ENCODE measurements at places on chromosomes 3 and 15.

- DNase-seq, result no peak
These were observed 72.6 kb upstream of the IL12A start for GRCh38 chr3:159916052-159916451.

DNA sequence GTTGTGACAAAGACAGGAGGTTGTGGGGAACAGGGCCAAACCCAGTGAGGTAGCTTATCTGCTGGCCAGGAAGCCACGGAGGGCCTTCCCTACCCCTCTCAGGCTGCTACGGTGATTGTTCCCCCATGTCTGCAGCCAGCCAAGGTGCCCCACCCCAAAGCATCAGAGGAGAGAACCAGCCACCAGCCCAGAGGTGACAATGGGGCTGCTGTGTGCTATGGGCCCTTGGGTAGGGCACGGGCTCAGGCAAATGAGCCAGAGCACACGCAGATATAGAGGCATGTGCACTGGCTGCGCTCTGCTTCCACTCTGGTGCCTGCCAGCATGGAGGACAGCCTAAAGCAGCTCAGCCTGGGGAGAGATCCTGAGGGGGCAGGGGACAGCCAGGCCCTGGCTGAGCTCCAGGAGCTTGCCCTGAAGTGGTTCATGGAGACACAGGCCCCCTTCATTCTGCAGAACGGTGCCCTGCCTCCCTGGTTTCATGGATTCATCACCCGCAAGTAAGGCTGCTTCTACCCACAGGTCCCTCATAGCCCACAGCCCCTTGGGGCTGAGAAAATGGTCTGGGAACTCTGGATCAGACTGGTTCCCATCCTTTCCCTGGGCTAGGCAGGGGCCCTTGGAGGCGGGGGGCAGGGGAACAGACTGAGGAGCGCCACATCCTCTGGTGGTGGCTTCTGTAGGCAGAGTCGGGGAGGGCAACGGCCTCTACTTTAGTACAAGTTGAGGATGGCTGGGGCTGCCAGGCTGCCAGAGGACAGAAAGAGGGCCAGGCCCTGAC, at the start of gene SH2D7:
TSS of gene SH2D7 (plus strand) at position 301 of the 781 bp plus-strand sequence. CDS start at position 325, 24 bp downstream.
- DNase-seq, result no peak

GRCh38 chr15:75844629-75845335, 1.5 kb downstream of the UBE2Q2 start:
- DNase-seq, result no peak

GRCh38 chr3:162770551-162770950, 1273.9 kb downstream of the OTOL1 start:
- no peak for DNase-seq

DNA sequence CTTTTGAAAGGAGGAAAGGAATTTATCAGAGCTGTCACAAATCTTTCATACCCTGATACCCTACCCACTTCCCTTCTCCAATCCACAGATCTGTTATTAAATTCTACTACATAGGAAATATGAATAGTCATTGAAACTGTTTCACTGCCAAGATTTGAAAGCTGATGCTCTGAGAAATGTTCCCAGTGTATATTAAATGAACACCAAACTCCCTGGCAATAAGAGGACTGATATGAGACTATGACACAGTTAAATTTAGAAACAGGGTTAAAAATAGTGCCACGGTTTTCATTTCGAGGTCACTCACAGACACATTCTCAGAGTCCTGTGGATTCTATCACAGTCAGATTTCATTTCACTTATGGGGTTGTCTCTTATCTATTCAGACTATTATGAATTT, 27.2 kb upstream of the GBE1 start:
- no peak for DNase-seq

DNA sequence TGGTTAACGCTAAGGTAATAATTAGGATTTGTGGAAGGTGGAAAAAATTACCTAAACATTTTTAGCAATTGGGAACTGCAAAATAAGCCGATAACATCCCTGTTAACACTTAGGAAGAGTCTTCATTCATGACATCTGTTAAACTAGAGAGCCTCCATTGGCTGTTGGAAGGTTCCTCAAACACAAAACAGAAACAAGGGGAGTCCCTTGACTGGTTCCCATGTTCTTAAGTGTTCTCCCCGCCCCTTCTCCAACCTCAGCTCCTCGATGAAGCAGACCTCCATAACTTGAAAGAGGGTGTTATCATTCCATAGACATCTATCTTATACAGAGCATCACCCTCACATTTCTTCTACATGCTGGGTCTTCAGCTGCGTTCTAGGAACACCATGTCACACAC, 2.5 kb downstream of the SLC22A13 start:
- DNase-seq, result no peak

- DNase-seq, result peak; percentile 80
These were observed 45.8 kb downstream of the ZNF710 start for GRCh38 chr15:90046911-90047392.

DNA sequence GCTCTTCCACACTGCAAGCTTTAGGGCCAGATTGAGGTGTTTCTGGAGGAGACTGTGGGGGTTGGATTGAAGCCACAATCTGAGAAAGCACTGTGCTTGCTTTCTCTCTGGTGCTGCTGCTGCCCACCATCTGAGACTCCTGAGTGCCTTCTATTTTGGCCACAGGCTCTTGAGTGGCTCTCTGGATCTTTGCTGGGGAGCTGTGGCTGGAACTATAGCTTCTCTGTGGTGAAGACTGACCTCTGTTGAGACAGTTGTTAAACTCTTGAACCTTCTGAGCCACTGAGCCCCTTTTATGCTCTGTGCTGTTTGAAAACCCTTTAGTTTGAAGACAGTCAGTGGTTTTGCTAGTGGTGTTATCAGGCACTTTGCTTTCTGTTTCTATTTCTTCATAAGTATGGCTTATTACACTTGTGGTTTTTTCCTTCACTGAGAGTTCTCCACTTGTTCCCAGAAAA, 108.7 kb upstream of the TSPAN3 start:
- DNase-seq, result no peak

GRCh38 chr15:81281456-81281735, 42.5 kb downstream of the STARD5 start:
- no peak for DNase-seq

DNA sequence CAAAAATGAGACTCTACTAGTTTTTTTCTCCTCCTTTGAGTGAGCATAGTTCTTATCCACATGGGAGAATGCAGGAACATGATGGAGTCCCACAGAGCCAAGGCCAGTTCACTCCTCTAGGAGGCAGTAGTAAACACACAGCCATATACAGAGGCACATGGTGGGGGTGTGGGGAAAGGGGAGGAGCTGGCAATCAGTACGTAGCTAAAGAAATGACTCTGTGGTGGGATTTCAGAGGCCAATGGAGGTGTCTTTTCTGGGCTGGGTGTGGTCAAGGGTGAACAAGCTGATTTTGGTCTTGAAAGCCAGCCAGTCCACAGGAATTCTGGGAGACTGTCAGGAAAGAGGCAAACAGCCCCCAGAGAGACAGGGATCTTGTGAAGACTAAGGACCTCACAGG, 6.6 kb upstream of the RAB11A start:
- DNase-seq, result no peak

DNA sequence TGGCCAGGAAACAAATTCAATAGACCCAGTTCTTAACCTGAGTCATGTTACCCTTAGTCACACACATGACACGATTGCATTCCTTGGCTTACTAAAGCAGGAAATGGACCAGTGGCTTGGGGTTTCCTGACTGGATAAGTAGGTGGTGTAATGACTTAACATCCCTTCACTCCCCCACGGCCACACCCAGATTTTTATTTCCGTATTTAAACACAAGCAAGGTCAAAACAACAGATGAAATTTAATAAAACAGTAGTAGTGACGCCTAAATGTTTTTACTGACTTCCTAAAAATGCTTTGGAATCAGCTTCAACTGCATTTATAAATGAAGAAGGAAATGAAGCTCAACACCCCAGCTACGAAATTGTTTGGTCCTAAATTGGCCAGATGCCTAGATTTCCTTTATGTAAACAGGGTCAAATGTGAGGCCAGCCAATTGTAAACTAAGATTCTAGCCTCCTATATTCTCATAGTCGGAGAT, 324.3 kb downstream of the CHST2 start:
- no peak for DNase-seq

DNA sequence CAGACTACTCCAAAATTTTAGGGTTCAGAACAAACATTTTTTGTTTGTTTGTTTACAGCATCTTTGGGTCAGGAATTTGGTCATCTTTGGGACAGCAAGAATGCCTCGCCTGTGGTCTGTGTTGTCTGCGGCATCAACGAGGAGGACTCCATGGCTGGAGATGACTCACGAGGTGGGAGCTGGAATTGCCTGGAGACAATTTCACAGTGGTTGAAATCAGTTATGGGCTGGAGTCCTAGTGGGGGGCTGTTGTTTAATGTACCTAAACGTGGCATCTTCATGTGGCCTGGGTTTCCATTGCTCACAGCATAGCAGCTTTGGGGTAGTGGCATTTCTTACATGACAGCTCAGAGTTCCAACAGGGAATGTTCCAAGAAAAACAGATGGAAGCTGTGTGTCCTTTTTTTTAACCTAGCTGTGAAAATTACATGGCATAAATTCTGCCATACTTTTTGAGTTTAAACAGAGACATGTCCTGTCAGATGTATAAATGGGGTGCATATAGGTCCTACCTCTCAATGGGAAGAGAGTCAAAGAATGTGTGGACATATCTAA, 507.3 kb upstream of the CBLB start:
- DNase-seq, result no peak

DNA sequence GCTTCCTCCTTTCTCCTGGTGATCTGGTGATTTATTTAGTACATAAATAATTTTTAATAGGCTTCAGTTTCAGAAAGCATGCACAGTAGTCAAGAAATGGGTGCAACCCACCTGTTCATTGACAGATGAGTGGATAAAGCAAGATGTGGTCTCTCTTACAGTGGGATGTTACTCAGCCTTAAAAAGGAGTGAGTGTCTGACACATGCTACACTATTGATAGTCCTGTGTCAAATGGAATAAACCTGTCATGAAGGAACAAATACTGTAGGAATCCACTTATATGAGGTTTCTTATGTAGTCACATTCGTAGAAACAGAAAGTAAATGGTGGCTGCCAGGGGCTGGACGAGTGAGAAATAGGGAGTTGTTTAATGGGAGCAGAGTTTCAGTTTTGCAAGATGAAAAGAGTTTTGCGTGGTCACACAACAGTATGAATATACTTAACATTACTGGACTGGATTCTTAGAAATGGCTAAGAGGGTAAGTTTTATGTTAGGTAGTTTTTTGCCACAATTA, 56.0 kb upstream of the PPARG start:
- no peak for DNase-seq

GRCh38 chr15:56468401-56468800, 3.5 kb upstream of the MNS1 start:
- no peak for DNase-seq

- DNase-seq, result no peak
These were observed 126.0 kb upstream of the ANKRD28 start for GRCh38 chr3:15923640-15924405.

GRCh38 chr3:161038725-161039124, 66.4 kb downstream of the B3GALNT1 start:
- DNase-seq, result no peak

GRCh38 chr15:91456251-91456718, 356.2 kb downstream of the SV2B start:
- no peak for DNase-seq

DNA sequence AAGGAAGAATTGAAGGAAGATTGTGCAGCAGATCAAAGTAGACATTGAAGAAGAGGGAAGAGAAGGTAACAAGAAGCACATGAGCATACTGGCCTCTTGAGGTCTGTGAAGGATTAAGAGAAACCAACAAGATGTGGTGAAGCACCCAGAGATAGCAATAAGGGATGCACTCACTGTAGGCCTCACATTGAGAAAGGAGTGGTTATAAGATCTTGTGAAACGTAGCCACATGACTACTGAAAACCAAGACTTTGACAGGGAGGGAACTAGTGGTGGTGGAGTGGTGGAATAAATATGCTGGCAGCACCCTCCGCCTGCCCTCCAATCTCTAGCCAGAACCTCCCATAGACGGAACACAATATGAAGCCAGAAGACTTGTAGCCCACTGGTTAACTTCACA, 651.2 kb downstream of the DIPK2A start:
- DNase-seq, result no peak

- DNase-seq, result no peak
These were observed 458.8 kb upstream of the SEMA6D start for GRCh38 chr15:47258521-47258920.

GRCh38 chr3:57594576-57594975, 2.6 kb downstream of the ARF4 start:
- no peak for DNase-seq

DNA sequence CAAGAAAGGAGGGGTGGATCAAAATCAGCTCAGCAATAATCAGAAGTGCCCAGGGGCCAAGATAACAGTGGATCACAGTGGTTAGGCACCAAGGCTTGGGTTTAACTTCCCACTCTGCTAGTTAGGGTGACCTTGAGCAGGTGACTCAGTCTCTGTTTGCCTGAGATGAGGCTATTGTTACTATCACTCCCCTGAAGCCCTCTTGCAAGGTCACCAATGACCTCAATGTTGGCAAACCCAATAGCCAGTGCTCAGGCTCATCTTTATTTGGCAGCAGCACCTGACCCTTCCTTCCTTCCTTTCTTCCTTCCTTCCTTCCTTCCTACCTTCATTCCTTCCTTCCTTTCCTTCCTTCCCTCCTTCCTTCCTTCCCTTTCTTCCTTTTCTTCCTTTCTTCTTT, 102.4 kb upstream of the HACD2 start:
- DNase-seq, result no peak

- DNase-seq, result no peak
These were observed 21.9 kb downstream of the IL12A start for GRCh38 chr3:160010578-160010977.

DNA sequence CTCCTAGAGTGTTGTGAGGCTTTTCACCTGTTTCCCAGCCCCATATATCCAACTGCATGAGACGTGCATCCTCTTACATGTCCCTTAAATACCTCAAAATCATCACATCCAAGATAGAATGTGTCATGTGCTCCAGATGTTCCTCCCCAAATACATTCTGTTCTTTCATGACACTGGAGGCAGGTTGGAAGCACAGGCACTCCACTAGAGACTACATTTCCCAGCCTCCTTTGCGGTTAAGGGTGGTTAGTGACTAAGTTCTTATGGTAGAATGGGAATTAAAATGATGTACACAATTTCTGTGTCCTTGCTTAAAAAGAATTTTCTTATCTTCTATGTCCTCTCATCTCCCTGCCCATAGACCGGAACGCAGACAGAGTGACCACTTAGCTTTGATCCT, 34.3 kb downstream of the TMEM40 start:
- no peak for DNase-seq

- no peak for DNase-seq
These were observed 849 bp upstream of the HDAC11 start for GRCh38 chr3:13479332-13479581.

DNA sequence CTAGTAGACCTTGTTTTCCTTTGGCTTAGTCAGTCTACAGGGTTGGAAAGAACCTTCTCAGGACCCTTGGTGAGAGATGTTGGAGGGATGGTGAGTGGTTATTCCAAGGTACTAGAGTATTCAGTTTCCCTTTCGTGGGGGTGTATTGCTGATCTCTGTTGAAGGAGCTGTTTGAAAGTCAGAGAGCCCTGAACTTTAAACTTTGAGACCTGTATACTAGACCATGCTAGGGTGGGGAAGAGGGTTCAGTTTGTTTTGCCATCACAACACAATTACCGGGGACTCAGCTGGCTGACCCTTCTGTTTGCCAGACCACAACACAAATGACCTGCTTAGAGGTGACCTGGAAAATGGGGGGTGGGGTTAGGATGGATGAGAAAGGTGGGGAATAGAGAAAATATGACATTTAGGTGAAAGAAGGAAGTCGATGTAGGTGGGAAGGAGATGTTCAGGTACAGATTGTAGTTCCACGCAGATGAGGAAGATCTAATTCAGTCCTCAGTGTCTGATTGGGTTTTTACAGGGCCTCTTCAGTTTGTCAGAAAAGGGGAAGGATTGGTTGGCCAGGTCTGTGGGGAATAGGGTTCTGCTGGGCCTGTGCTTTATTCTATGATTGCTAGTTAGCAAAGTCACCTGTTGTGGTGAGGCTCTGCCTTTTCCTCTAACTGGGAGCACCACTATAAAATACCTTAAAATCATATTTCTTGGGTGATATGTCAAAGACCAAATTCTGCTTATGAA, 6.8 kb downstream of the UBE2E2 start:
- no peak for DNase-seq
